ENCODE measurements at places on chromosomes 2 and 18. TPM values are rescaled to one million over a fixed set of nuclear protein-coding genes. Genes with fewer than 3 reads are reported as not detected.
A peak's percentile ranks its signal among the peaks of the same experiment; 100 is the strongest.

ARHGEF4 gene
- polyA plus RNA-seq = 2.6 TPM

ST8SIA5 gene
- not detected for polyA plus RNA-seq

TYMS gene
- not detected for polyA plus RNA-seq

IL36B gene
- not detected for polyA plus RNA-seq

TMEM178A gene
- polyA plus RNA-seq = not detected

SF3B1 gene
- polyA plus RNA-seq = 145 TPM

DNA sequence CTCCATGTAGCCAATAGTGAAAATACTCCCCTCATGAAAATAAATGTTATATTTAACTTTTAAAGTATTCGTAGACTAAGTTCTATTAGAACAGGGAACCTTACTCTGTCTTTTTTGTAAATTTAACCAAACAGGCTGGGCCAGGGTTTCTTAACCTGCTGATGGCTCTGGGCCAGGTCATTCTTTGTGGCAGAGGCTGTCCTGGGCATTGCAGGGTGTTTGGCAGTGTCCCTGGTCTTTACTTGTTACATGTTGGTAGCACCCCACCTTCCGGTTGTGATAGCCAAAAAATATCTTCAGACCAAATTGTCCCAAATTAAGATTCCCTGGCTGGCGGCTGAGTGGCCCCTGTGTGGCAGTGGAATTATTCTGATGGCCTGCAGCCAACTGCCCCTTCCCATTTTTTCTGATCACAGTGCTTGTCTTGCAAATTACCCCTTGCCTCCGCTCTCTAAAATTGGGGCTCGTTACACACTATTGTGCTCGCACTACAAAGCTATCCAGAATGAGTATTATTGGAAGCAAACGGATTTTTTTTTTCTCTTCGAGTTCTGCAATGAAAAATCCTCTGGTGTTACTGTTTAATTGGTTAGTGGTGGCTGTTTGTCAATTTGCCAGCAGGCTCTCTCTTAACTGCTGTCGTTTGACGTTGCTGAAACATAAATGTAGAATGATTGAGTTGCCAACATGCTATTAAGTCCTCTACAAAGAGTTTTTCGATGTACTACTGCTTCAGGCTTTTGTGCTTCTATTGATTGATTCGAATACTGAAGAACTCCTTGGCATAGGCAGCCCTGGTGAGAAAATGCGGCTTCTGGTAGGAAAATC is 216.9 kb downstream of the SH3RF3 start:
- DNase-seq = no peak
- H3K27me3 ChIP-seq = no peaks in the 10 kb centered on the region
- no peak overlapping the region for H3K27ac ChIP-seq

GRCh38 chr2:5886462-5886861 is 194.3 kb downstream of the SOX11 start:
- DNase-seq = no peak
- H3K36me3 ChIP-seq = no peaks in the 10 kb centered on the region
- no peak overlapping the region for H3K4me3 ChIP-seq
- no peak overlapping the region for H3K27ac ChIP-seq
- no peaks in the 10 kb centered on the region for H3K4me1 ChIP-seq
- no peaks in the 10 kb centered on the region for H3K27me3 ChIP-seq

GRCh38 chr2:45011121-45011520 is 1.9 kb upstream of the SIX2 start:
- no peaks in the 10 kb centered on the region for H3K36me3 ChIP-seq
- no peak overlapping the region for H3K4me3 ChIP-seq
- no peaks in the 10 kb centered on the region for H3K4me1 ChIP-seq
- no peak for DNase-seq
- H3K27ac ChIP-seq = no peak overlapping the region
- peaks cover 4% of the 10 kb centered on the region for H3K27me3 ChIP-seq

- no peaks in the 10 kb centered on the region for H3K27me3 ChIP-seq
- no peak overlapping the region for H3K27ac ChIP-seq
- DNase-seq = no peak
- no peak overlapping the region for H3K4me3 ChIP-seq
- H3K36me3 ChIP-seq = no peaks in the 10 kb centered on the region
Measured at GRCh38 chr2:55025627-55026026, 24.6 kb downstream of the RTN4 start.

GRCh38 chr2:223952280-223952968 is 4.8 kb upstream of the MRPL44 start:
- H3K27me3 ChIP-seq = no peaks in the 10 kb centered on the region
- H3K4me3 ChIP-seq = no peak overlapping the region
- H3K4me1 ChIP-seq = no peaks in the 10 kb centered on the region
- no peaks in the 10 kb centered on the region for H3K36me3 ChIP-seq
- no peak overlapping the region for H3K27ac ChIP-seq
- no peak for DNase-seq

- no peaks in the 10 kb centered on the region for H3K4me1 ChIP-seq
- H3K27ac ChIP-seq = no peak overlapping the region
- H3K4me3 ChIP-seq = no peak overlapping the region
- no peak for DNase-seq
- H3K27me3 ChIP-seq = no peaks in the 10 kb centered on the region
Measured at GRCh38 chr18:23058746-23059415, 76.4 kb upstream of the CABLES1 start.

DNA sequence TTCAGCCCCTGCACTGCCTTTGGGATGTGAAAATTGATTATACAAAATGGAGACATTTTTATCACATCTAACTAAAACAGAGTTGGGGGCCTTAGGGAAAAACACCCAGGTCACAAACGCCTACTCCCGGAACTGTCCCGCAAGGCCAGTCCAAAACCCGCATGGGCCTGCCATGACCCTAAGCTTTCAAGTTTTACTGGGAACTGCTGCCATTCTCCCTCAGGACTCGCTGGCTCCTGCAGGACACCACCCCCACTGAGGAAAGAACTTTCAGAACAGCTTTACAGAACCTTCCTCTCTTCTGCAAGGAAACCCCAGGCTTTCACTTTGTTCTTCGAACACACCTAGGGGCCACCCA is 320.4 kb upstream of the HS6ST1 start:
- no peaks in the 10 kb centered on the region for H3K36me3 ChIP-seq
- no peaks in the 10 kb centered on the region for H3K4me1 ChIP-seq
- no peaks in the 10 kb centered on the region for H3K27me3 ChIP-seq
- DNase-seq = no peak
- H3K27ac ChIP-seq = no peak overlapping the region

GRCh38 chr18:76495435-76496193 is 572 bp upstream of the ZNF516 start:
- no peaks in the 10 kb centered on the region for H3K36me3 ChIP-seq
- DNase-seq = peak; percentile 27
- peak overlapping the region; percentile 43 for H3K27ac ChIP-seq
- H3K4me1 ChIP-seq = peaks cover 9% of the 10 kb centered on the region
- no peaks in the 10 kb centered on the region for H3K27me3 ChIP-seq

DNA sequence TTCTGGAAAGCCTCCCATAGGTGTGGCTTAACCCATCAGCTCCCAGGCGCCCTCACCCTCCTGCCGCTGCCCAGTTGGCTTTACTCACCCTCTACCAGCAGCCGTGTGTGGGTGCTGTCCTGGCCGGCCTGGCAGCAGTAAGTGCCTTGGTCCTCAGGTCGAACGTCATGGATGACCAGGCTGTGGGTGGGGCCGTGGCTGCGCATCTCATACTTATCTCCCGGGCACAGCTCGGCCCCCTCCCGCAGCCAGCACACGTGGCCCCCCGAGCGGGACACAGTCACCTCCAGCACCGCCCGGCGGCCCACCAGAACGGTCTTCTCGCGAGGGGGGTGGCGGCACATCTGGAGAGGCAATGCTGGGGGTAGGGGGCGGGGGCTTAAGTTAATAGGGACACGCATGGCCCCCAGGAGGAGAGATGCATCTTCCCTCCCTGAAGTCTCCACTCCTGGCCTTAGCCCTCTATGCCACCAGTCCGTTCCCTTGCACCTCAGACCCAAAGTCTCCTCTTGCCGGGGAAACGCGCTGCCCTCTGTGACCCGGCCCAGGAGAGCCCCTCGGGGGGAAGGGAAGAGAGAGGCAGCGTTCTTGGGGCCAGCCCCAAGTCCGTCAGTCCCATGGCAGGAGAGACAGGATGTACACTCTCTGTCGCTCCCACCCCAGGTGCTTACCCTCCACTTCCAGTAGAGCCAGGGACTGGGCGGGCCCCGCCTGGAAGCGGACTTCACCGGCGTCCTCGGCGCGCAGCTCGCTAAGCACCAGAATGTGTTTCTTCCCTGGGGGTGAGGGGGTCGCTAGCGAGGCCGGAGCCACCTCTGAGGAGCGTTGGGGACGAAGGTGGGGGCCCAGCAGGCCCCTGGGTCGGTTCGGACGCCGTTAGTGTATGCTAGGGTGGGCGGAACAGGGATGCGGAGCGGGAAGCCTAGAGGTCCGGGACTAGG is 7.9 kb downstream of the TMEM198 start:
- H3K27me3 ChIP-seq = peaks cover 3% of the 10 kb centered on the region
- H3K27ac ChIP-seq = no peak overlapping the region
- no peaks in the 10 kb centered on the region for H3K36me3 ChIP-seq
- peak overlapping the region; percentile 57 for H3K4me3 ChIP-seq

GRCh38 chr2:144692661-144693060 is 172.7 kb upstream of the ZEB2 start:
- H3K36me3 ChIP-seq = no peaks in the 10 kb centered on the region
- DNase-seq = no peak
- H3K27ac ChIP-seq = no peak overlapping the region
- H3K4me3 ChIP-seq = no peak overlapping the region
- no peaks in the 10 kb centered on the region for H3K27me3 ChIP-seq

GRCh38 chr2:188523919-188524318 is 232.2 kb downstream of the GULP1 start:
- no peaks in the 10 kb centered on the region for H3K27me3 ChIP-seq
- no peaks in the 10 kb centered on the region for H3K4me1 ChIP-seq

- peaks cover 6% of the 10 kb centered on the region for H3K4me1 ChIP-seq
- H3K36me3 ChIP-seq = no peaks in the 10 kb centered on the region
- DNase-seq = no peak
- H3K27ac ChIP-seq = no peak overlapping the region
- H3K4me3 ChIP-seq = no peak overlapping the region
Measured at GRCh38 chr18:12592597-12593127, 65.2 kb downstream of the SPIRE1 start.

- peaks cover 4% of the 10 kb centered on the region for H3K4me1 ChIP-seq
- H3K27me3 ChIP-seq = no peaks in the 10 kb centered on the region
- DNase-seq = no peak
- H3K4me3 ChIP-seq = no peak overlapping the region
- no peak overlapping the region for H3K27ac ChIP-seq
- H3K36me3 ChIP-seq = no peaks in the 10 kb centered on the region
Measured at GRCh38 chr2:144477957-144478311, 42.0 kb downstream of the ZEB2 start.

DNA sequence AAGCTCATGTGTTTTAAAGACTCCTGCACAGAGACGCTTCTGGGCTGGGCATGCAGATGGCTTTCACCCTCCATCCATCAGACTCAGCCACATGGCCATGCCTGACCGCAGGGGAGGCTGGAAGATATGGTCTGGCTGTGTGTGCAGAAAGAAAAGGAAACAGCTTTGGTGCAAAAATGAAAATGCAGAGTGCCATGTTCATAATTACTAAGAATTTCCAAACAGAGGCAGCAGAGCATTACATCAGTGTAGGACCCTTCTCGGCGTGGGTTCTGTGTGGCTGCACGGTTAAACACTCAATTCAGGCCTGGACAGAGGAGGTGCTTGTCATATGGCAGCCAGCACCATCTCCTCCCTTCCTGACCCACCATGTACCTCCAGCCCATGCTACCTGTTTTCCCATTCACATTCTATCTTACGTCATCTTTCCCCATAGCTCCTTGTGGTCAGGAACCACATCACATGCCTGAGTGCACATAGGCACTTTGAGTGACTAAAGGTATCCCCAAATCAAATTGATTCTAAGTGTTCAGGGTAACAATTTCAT is 200.3 kb upstream of the ID2 start:
- peaks cover 4% of the 10 kb centered on the region for H3K4me1 ChIP-seq
- no peaks in the 10 kb centered on the region for H3K36me3 ChIP-seq
- no peak overlapping the region for H3K4me3 ChIP-seq
- H3K27me3 ChIP-seq = no peaks in the 10 kb centered on the region

- no peaks in the 10 kb centered on the region for H3K27me3 ChIP-seq
- no peak overlapping the region for H3K27ac ChIP-seq
- H3K4me1 ChIP-seq = no peaks in the 10 kb centered on the region
- no peak for DNase-seq
- H3K36me3 ChIP-seq = no peaks in the 10 kb centered on the region
Measured at GRCh38 chr2:20173064-20173463, 51.9 kb downstream of the SDC1 start.

DNA sequence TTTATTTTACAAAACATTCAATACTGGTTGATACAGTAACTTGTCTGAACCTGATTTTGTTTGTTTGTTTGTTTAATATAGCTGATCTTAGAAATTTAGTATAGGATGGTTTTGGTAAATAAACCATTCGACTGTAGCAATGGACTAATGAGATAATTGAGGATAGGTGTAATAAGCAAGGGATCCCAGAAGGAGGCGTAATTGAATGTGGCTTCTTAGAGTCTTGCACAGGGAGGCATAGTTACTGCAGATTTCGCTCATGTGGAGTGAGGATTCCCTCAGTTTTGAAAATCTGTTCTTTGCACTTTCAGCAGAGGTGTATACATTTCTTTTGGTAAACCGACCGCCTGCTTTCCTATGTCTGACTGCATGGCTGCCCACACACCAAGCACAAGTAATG is 709.6 kb downstream of the SOCS6 start:
- DNase-seq = no peak
- no peak overlapping the region for H3K27ac ChIP-seq
- no peaks in the 10 kb centered on the region for H3K27me3 ChIP-seq
- H3K4me3 ChIP-seq = no peak overlapping the region
- no peaks in the 10 kb centered on the region for H3K36me3 ChIP-seq
- no peaks in the 10 kb centered on the region for H3K4me1 ChIP-seq

DNA sequence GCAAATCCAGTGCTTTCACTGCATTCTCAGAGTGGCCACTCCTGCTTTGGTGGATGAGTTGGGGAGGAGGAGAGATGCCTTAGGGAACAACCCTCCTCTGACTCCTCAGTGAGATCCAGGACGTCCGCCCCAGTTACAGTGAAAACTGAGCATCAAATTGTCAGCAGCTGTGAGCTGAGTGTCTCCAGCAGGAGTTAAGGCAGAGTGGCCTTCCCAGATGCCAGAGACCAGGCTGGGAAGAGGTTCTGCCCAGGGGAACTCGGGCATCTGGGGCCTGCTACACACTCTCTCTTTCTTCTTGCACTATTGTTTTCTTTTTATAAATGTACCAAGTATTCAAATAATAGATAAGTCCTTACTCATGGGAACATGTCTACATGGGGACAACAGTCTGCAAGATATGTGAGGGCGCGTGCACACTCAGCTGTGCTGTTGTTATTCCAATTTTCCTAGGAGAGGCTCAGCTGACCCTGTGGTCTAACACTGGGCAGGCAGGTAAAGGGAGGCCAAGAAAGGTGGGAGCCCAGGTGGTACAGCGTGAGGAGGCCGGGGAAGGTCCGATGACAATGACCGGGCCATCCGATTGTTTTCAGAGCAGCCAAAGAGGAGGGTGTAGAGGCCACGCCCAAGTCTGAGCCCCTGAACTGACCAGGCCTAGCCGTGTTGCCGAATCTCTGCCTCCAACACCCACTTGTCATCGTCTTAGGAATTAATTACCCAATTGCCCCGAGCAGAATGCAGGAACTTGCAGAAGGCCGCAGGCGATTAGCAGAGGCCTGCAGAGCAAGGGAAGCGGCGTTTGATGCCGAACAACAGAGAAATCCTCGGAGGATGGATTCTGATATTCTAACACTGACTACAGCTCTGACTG is 166.9 kb downstream of the ANAPC1 start:
- no peaks in the 10 kb centered on the region for H3K36me3 ChIP-seq
- H3K27me3 ChIP-seq = no peaks in the 10 kb centered on the region
- no peaks in the 10 kb centered on the region for H3K4me1 ChIP-seq
- H3K4me3 ChIP-seq = no peak overlapping the region
- DNase-seq = no peak
- H3K27ac ChIP-seq = no peak overlapping the region
